ENCODE measurements at places on chromosomes 6 and 20.

DNA sequence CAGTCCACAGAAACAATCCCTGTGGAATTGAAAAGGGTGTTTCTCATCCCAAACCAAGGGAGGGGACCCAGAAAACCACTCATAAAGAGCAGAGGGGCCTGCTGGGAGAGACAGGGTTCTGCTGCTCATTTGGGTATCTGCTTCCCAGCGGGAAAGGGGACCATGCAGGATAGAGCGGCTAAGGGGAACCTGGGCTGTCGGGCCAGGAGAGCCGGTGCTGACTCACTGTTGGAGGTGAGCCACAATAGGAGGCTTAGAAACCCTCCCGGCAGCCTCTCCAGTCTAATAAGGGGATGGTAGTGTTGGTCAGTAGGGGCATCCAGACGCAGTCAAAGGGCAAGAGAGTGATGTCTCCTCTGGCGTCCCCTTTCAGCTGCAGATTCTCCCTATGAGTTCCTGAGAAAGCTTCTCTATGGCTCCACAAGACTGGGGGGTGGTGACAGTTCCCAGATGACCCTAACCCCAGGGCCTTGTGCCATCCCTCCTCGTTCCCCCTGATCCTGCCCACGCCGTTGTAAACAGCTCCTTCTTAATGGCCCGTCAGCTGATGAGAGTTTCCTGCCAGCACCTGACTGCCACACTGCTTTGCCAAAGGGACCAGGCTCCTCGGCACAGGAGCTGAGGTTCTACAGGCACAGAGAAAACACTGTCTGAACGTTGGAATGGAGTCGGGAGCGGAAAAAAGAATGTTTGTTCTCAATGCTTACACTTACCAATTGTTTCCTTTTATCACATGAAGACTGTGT is 646.1 kb upstream of the DEFB115 start:
- DNase-seq = no peak

DNA sequence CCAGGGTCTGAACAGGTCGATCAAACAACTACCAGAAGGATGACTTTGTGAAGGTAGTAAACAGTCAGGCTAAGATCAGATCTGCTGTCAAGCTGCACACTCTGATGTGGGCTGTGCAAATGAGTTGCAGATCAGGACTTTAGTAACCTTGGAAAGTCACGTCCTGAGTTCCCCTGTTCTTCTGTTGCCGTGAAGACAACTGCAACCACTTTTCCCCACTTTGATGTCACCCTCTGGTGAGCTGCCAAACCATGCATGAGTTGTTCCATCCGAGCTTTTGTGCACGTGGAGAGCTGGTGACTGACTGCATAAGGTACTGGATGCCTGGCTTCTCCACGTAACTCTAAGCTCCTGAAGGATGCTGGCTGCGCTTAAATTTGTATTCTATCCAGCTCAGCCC is 111.0 kb downstream of the CD83 start:
- peak; percentile 46 for DNase-seq

- no peak for DNase-seq
Measured at GRCh38 chr6:137827977-137828810, 38.9 kb upstream of the TNFAIP3 start.

DNA sequence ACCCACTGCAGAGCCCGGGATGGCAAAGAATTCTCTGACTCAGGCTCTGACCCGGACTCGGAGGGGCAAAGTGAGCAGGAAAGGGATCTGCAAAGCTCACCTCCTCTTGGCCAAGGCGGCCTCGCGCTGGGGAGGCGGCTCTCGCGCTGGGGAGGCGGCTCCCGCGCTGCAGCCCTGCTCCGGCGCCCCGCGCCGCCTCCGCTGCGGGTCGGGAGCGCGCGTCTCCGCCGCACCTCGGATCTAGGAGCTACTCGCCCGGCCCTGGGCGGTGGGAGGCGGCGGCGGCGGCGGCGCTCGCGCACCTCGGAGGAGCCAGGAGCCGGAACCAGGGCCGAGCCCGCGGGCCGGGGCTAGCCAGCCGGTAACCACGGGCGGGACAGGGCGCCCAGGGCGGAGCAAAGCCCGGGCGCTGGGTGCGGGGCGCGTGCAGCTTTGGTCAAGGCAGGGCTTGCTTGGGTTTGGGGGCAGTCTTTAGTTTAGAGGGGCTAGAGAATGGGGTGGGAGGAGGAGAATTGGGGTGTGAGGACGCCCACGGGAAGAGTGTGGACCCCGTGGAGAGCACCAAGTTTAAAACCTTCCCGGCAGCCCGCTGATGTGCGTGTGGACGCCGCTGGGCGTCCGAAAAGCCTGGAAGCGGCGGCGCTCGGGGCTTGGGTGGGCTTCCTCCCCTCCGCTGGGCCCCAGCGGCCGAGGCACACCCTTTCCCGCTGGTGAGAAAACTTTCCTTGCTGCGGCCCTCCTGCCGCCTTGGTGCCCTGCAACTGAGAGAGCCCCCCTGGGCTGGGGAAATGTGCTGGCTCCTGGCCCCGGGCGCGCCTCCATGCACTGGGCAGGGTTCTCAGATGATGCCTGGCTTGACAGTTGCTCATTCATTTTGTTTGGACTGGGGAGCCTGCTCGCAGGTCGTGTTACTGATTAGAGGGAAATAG is at the start of gene MRAP2:
MRAP2 (plus strand) TSS at position 250 of the 929 bp plus-strand sequence. CDS start 21,547 bp downstream, outside the sequence.
- no peak for DNase-seq

- no peak for DNase-seq
Measured at GRCh38 chr6:119285908-119286625, 63.5 kb downstream of the MAN1A1 start.

DNA sequence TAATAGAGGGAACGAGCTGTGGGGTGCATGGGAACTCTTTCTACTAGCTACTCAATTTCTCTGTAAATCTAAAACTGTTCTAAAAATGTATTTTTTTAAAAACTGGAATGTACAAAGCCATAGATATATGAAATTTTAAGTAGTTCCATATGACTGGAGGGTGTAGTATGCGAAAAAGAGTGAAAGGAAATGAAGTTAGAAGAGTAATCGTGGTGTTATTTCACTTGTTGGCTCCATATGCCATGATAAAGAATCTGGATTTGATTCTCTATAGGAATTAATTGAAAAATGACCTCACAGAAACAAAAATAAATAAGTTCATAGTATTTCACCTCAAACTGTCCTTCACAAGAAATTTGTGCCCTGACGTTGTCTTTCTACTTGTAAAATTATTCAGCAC is 500.2 kb downstream of the TENT5A start:
- no peak for DNase-seq

GRCh38 chr6:149127212-149127611 is 190.3 kb upstream of the TAB2 start:
- no peak for DNase-seq

DNA sequence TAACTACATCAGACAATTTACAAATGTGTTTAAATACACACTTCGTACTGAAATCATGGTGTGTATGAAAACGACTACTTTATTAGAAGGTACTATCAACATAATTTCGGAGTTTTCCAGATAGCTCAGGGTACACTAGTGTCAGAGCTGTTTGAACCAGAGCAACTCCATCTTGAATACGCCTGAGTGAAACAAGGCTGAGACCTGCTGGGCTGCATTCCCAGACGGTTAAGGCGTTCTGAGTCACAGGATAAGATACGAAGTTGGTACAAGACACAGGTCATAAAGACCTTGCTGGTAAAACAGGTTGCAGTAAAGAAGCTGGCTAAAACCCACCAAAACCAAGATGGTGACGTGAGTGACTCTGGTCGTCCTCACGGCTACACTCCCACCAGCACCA is 167.6 kb downstream of the THBS2 start:
- no peak for DNase-seq

- no peak for DNase-seq
Measured at GRCh38 chr6:170124150-170124549, 166.7 kb downstream of the DLL1 start.

DNA sequence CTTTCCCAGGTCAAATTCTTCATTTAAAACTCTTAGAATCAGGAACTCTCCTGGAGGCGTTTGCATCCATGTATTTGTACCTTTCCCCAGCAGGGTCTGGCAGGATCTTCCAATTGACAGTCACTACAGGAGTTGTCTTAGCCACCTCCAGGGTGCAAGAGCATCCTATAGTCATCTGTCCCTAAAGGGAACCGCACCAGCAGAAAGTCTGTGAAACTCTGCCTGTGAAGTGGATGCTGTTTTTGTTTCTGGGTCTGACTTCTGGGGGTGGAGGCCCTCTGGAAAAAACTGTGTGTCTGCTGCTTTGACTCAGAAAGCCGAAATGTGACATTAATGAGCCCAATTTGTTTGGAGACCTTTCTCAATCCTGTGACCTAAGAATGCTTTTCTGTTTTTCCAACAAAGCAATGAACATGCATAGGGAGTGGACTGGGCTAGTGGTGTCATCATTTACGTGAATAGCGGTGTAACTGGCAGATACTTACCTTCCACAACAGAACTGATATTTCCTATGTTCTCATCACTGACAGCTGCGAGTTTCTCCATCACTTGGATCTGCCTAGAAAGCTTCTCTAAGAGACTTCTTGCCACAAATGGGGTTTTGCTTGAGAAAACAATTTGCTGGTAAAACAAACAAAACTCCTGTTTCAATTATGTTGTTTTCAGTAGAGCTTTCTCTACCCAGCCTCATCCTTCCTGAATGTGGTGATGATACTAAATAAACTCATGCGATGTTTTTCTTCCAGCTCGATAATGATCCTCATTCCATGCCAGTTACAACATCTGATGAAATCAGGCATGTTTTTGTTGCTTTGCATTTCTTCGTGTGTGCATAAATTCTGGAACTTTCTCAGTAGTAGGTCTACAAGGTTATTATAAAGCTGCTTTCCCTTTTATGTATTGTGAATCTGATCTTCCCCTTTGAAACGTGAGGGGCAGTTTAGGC is 33.3 kb upstream of the ARMH2 start:
- DNase-seq = no peak

- DNase-seq = no peak
Measured at GRCh38 chr6:2839195-2839981, 2.3 kb downstream of the SERPINB1 start.

GRCh38 chr6:118700531-118700930 is 49.1 kb upstream of the CEP85L start:
- no peak for DNase-seq

DNA sequence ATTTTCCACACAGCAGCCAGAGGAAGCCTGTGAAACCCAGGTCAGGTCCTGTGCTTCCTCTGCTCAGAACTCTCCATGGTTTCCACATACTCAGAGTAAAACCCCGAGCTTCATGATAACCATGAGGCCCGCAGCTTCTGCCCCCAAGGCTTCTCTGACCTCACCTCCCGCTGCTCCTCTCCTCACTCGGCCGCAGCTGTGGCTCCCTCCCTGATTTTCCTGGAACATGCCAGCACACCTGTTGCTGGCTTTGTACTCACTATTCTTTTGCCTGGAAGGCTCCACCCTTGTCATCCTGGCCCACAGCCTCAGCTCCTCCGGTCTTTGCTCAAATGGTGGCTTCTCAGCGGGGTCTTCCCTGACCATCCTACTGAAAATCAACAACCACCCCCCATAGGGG is 341.7 kb downstream of the PREX1 start:
- no peak for DNase-seq

DNA sequence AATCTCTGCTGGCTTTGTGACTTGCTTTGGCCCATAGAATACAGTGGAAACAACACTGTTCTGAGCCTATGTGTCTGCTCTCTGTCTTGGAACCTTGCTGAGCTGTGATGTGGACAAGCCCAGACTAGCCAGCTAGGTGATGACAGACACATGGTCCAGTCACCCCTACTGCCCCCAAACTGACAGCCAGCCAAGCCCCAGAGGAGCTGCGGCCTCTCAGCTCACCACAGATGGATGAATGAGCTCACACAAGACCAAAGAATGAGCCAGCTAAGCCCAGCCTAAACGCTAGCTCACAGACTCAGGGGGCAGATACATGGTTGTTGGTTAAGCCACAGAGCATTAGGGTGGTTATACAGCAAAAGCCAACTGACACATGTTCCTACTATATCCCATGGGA is 4.1 kb downstream of the AARS2 start:
- no peak for DNase-seq

DNA sequence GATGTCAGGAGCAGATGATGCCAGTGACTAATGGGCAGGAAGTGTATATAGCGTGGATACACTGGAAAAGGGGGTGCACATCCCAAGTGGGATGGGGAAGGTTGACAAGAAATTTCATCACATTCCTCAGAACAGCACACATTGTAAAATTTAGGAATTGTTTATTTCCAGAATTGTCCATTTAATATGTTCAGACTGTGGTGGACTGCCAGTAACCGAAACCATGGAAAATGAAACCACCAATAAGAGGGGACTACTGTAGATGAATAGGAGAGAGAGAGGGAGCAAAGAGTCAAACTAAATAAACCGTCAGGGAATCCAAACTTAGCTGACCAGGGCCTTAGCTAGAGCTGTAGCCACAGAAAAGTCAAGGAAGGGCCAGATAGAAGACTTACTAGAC is 164.4 kb upstream of the PRDM1 start:
- no peak for DNase-seq

Measured in left kidney (tissue), 8 donors.